ENCODE measurements at places on chromosomes 5 and 9. TPM values are rescaled to one million over a fixed set of nuclear protein-coding genes. Genes with fewer than 3 reads are reported as not detected.

- H3K36me3 ChIP-seq: no peaks in the 10 kb centered on the region
- no peak overlapping the region for H3K4me3 ChIP-seq
- H3K27me3 ChIP-seq: no peaks in the 10 kb centered on the region
- H3K4me1 ChIP-seq: no peaks in the 10 kb centered on the region
- DNase-seq: no peak
- no peak overlapping the region for H3K27ac ChIP-seq
Observed at GRCh38 chr9:103319979-103320378, 324.8 kb downstream of the CYLC2 start.

Gene PCDHA11
- total RNA-seq: 0.08 TPM

Gene GHR
- total RNA-seq: 0.05 TPM

GRCh38 chr5:168332042-168332441 lies 40.6 kb downstream of the WWC1 start:
- H3K4me1 ChIP-seq: peaks cover 8% of the 10 kb centered on the region
- no peak for DNase-seq
- H3K4me3 ChIP-seq: no peak overlapping the region
- H3K27ac ChIP-seq: no peak overlapping the region
- no peaks in the 10 kb centered on the region for H3K36me3 ChIP-seq

Gene SCGB3A2
- total RNA-seq: 0.39 TPM

- no peak overlapping the region for H3K27ac ChIP-seq
Observed at GRCh38 chr9:98607787-98608186, 100.9 kb downstream of the GABBR2 start.

GRCh38 chr5:96189987-96190386 lies 228.3 kb upstream of the ELL2 start:
- H3K27me3 ChIP-seq: no peaks in the 10 kb centered on the region
- H3K4me3 ChIP-seq: no peak overlapping the region
- no peaks in the 10 kb centered on the region for H3K36me3 ChIP-seq
- DNase-seq: no peak
- no peak overlapping the region for H3K27ac ChIP-seq
- H3K4me1 ChIP-seq: no peaks in the 10 kb centered on the region

DNA sequence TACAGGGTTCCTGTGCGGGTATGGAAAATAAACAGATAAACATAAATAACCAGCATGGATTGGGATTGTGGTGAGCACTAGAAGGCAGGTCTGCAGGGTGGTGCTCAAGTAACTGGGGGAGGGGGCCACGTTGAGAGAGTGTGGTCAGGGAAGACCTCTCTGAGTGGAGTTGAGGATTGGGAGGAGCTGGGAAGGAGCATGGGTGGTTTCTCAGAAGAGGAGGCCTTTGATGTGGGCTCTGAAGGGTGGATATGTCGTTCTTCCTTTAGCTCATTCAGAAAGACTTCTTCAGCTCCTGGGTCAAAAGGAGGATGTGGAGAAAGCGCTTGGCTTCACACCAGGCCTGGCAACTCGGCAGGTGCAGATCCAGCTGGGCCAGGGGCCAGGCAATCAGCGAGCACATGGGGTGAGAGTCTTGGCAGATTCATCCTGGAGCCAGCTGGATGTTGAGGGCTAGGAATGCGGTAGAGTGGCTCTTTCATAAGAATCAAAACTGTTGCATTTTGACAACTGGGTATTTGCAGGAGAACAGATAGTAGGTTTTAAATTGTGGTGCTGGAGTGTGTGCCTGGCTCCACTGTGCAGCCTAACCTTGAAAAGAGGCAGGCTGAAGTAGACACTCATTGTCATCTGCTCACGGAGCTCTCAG lies 71.7 kb downstream of the PCSK5 start:
- H3K4me3 ChIP-seq: no peak overlapping the region
- no peaks in the 10 kb centered on the region for H3K4me1 ChIP-seq
- no peaks in the 10 kb centered on the region for H3K36me3 ChIP-seq
- DNase-seq: no peak

DNA sequence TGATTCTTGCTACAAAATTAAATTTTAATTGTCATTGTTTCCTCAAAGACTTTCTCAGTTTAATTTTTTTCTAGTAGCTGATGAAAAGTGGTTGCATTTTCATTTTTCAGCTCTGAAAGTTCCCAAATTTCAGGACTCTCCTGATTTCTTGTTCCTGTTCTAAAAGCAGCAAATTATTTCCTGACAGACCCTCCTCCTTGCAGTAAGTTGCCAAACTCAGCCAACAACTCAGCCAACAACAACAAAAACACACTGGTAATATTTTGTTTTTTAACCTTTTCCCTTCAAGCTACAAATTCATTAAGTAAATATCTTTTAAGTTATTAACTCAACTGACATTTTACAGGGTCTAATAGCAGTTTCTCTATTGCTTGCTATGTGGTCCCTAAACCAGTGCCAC lies 487.8 kb upstream of the NUDT12 start:
- H3K4me3 ChIP-seq: no peak overlapping the region
- no peaks in the 10 kb centered on the region for H3K4me1 ChIP-seq
- no peaks in the 10 kb centered on the region for H3K36me3 ChIP-seq
- no peaks in the 10 kb centered on the region for H3K27me3 ChIP-seq

Gene IFNA2
- not detected for total RNA-seq

- no peaks in the 10 kb centered on the region for H3K36me3 ChIP-seq
- H3K4me1 ChIP-seq: no peaks in the 10 kb centered on the region
- H3K27ac ChIP-seq: no peak overlapping the region
- no peak overlapping the region for H3K4me3 ChIP-seq
Observed at GRCh38 chr5:142527664-142528295, 158.1 kb downstream of the FGF1 start.

Gene FOXD4L6
- not detected for total RNA-seq

DNA sequence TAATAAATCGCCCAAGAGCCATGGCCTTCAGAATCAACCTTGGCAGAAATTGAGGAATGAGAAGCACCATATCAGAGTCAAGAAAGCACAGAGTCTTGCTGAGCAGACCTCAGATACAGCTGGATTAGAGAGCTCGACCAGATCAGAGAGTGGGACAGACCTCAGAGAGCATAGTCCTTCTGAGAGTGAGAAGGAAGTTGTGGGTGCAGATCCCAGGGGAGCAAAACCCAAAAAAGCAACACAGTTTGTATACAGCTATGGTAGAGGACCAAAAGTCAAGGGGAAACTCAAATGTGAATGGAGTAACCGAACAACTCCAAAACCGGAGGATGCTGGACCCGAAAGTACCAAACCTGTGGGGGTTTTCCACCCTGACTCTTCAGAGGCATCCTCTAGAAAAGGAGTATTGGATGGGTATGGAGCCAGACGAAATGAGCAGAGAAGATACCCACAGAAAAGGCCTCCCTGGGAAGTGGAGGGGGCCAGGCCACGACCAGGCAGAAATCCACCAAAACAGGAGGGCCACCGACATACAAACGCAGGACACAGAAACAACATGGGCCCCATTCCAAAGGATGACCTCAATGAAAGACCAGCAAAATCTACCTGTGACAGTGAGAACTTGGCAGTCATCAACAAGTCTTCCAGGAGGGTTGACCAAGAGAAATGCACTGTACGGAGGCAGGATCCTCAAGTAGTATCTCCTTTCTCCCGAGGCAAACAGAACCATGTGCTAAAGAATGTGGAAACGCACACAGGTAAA lies 4.5 kb downstream of the NFX1 start:
- H3K27ac ChIP-seq: no peak overlapping the region
- DNase-seq: no peak
- H3K27me3 ChIP-seq: no peaks in the 10 kb centered on the region

- H3K4me3 ChIP-seq: no peak overlapping the region
- no peaks in the 10 kb centered on the region for H3K4me1 ChIP-seq
- H3K36me3 ChIP-seq: no peaks in the 10 kb centered on the region
- no peak overlapping the region for H3K27ac ChIP-seq
- no peak for DNase-seq
Observed at GRCh38 chr5:133450286-133450685, 162.1 kb downstream of the FSTL4 start.

Gene FOXD1
- 63.3 TPM for total RNA-seq

GRCh38 chr9:81292056-81292805 lies 397.1 kb downstream of the TLE1 start:
- DNase-seq: no peak
- no peaks in the 10 kb centered on the region for H3K27me3 ChIP-seq
- H3K27ac ChIP-seq: no peak overlapping the region
- H3K4me3 ChIP-seq: no peak overlapping the region

GRCh38 chr9:110599468-110599867 lies 19.9 kb upstream of the SVEP1 start:
- no peak for DNase-seq
- no peaks in the 10 kb centered on the region for H3K4me1 ChIP-seq
- no peak overlapping the region for H3K4me3 ChIP-seq
- no peaks in the 10 kb centered on the region for H3K36me3 ChIP-seq
- H3K27me3 ChIP-seq: no peaks in the 10 kb centered on the region

GRCh38 chr5:126878085-126878484 lies 101.1 kb downstream of the LMNB1 start:
- no peak overlapping the region for H3K4me3 ChIP-seq
- H3K4me1 ChIP-seq: no peaks in the 10 kb centered on the region
- no peaks in the 10 kb centered on the region for H3K27me3 ChIP-seq
- H3K36me3 ChIP-seq: no peaks in the 10 kb centered on the region
- DNase-seq: no peak

- DNase-seq: no peak
- no peaks in the 10 kb centered on the region for H3K27me3 ChIP-seq
- no peaks in the 10 kb centered on the region for H3K4me1 ChIP-seq
- no peak overlapping the region for H3K4me3 ChIP-seq
Observed at GRCh38 chr5:113526421-113526820, 12.9 kb downstream of the YTHDC2 start.

- peaks cover 28% of the 10 kb centered on the region for H3K4me1 ChIP-seq
- DNase-seq: no peak
- H3K27ac ChIP-seq: peak within 1 kb of the TSS; percentile 71
Observed at GRCh38 chr5:151686674-151687407, at the start of gene SPARC. Gene SPARC (minus strand): TSS chr5:151686915. CDS start chr5:151676188, 10,727 bp downstream.

DNA sequence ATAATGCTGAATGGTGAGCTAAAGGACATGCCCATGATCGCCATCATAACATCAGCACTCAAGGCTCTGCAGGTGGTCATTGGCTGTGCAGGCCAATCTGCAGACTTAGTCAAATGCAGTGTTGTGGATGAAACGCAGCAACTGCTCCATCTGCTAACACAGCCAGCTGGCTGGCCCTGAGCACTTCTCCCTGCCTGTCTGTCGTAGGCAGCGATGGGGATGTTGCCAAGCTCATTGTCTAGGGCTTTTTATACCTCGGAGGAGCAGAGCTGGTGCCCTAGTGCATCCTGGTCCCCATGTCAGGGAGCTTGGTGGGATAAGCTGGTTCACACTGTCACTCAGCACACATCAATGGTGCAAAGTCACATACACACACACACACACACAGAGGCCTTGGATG lies 189.4 kb downstream of the TENT4A start:
- H3K36me3 ChIP-seq: no peaks in the 10 kb centered on the region
- no peaks in the 10 kb centered on the region for H3K4me1 ChIP-seq
- H3K4me3 ChIP-seq: no peak overlapping the region
- no peak for DNase-seq
- H3K27ac ChIP-seq: no peak overlapping the region
- no peaks in the 10 kb centered on the region for H3K27me3 ChIP-seq

- peak; percentile 7 for DNase-seq
- no peaks in the 10 kb centered on the region for H3K27me3 ChIP-seq
- no peak overlapping the region for H3K4me3 ChIP-seq
- no peaks in the 10 kb centered on the region for H3K36me3 ChIP-seq
Observed at GRCh38 chr5:147403651-147404640, 105.9 kb downstream of the DPYSL3 start.

DNA sequence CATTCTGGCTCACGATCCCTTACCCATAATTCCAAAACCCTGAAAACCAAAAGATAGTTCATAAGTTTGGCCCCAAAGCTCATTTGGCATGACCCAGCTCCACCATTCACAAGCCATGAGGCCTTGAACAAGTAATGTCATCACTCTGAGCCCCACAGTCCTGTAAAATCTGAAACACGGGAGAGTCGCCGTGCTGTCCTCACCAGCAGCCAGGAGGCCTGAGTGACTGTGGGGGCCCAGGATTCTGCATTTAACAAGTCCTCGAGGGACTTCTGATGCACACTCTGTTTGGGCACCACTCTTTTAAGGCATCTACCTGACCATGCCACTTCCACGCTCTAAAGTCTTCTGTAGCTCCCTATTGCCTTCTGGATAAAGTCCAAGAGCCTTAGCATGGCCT lies 40.8 kb downstream of the DUSP1 start:
- H3K27ac ChIP-seq: no peak overlapping the region
- no peaks in the 10 kb centered on the region for H3K36me3 ChIP-seq
- H3K4me1 ChIP-seq: peaks cover 15% of the 10 kb centered on the region

Gene PCDHA9
- total RNA-seq: 0.21 TPM

GRCh38 chr5:43485406-43485805 lies 1.7 kb upstream of the TMEM267 start:
- H3K4me1 ChIP-seq: peaks cover 9% of the 10 kb centered on the region
- no peak overlapping the region for H3K4me3 ChIP-seq
- H3K27ac ChIP-seq: peak overlapping the region; percentile 52
- H3K27me3 ChIP-seq: no peaks in the 10 kb centered on the region

Gene C5orf52
- not detected for total RNA-seq

DNA sequence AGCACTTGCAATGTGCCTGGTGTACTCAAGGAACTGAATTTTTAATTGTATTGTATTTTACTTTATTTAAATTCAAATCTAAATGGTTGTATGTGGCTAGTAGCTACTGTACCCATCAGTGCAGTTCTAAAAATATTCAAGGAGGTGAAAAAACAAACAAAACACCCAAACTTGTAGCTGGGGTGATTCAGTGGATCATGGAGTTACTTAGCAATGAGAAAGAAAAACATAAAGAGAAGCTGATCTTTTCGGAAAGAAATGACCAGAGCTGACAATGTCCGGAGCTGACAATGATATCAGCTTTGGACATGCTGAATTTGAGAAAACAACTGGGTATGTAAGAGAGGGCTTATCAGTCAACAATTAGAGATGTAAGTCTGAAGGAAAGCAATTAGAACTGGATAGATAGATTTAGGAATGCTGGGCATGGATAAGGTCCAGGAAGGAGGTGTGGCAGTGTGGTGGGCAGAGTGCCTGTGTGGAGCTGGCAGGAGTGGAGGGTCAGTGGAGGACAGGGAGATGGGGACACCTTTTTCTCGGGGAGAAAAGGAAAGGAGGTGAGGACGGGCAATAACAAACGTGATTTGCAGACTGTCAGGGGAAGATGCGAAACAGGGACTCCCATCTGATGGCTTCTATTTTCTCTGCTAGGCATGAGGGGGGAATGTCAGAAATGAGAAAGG lies 113.2 kb downstream of the DCP2 start:
- H3K4me1 ChIP-seq: no peaks in the 10 kb centered on the region
- no peak overlapping the region for H3K4me3 ChIP-seq
- DNase-seq: no peak
- peaks cover 3% of the 10 kb centered on the region for H3K27me3 ChIP-seq
- no peak overlapping the region for H3K27ac ChIP-seq
- H3K36me3 ChIP-seq: no peaks in the 10 kb centered on the region

Gene HTR1A
- total RNA-seq: not detected

- peaks cover 13% of the 10 kb centered on the region for H3K27me3 ChIP-seq
- H3K27ac ChIP-seq: no peak overlapping the region
- H3K36me3 ChIP-seq: no peaks in the 10 kb centered on the region
- no peak for DNase-seq
- H3K4me1 ChIP-seq: peaks cover 5% of the 10 kb centered on the region
Observed at GRCh38 chr9:34624475-34625185, 4.2 kb downstream of the ARID3C start.

GRCh38 chr5:140690376-140690932 lies 716 bp downstream of the HARS1 start:
- peak overlapping the region; percentile 86 for H3K4me3 ChIP-seq
- DNase-seq: no peak
- no peaks in the 10 kb centered on the region for H3K27me3 ChIP-seq
- peak overlapping the region; percentile 94 for H3K27ac ChIP-seq
- H3K4me1 ChIP-seq: peaks cover 3% of the 10 kb centered on the region
- peaks cover 37% of the 10 kb centered on the region for H3K36me3 ChIP-seq

All from Panc1 (cell line).